Fibroblast of lung (primary cell): ENCODE measurements at places on chromosomes 16 and 17. TPM values are rescaled to one million over a fixed set of nuclear protein-coding genes. Genes with fewer than 3 reads are reported as not detected.

The PLCG2 gene
- 0.66 and 0.77 TPM in 2 replicates for total RNA-seq

DNA sequence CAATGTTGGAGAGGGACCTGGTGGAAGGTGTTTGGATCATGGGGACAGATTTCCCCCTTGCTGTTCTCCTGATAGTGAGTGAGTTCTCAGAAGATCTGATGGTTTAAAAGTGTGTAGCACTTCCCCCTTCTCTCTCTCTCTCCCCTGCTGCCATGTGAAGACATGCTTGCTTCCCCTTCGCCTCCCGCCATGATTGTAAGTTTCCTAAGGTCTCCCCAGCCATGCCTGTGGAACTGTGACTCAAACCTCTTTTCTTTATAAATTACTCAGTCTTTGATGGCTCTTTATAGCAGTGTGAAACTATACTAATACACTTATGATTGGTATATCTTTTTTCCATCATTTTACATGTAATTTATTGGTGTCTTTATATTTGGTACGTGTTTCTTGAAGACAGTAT, 13.4 kb downstream of the ADGRG5 start:
- DNase-seq, result no peak
- no peak overlapping the region for H3K27ac ChIP-seq
- no peaks in the 10 kb centered on the region for H3K4me1 ChIP-seq

DNA sequence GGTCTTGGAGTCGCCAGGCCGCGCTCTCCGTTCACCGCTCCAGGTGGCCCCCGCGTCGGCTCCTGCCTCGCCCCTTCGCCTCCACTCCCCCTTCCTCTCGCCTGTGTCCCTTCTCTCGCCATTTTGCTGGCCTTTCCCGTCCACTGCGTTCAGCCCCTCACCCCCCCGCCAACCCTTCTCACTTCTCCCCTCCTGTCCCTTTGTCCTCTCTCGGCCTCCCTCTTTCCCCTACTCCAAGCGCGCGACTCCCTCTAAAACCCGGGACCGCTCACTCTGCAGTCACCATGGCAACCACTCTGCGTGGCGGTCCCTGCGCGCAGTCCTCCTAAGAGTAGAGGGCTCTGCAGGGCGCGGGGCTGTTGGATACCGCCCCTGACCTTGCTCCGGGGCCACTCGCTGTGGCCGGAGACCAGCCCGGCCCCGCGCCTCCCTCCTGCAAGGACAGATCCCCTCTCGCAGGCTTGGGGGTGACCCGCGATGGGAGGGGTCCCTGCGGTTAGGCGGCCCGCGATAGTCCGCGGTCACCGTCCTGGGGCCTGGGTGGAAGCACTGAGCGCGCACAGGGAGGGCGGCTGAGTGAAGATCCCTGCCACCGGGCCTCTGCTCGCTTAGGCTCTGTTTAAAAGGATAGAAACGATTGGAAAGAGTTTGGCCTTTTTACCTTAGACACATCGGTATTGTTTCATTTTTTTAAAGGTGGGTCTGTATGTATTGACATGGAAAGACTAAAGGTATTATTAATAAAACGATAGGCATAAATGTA, 454 bp downstream of the CCDC40 start:
- peak overlapping the region; percentile 79 for H3K4me3 ChIP-seq
- no peaks in the 10 kb centered on the region for H3K27me3 ChIP-seq
- peaks cover 2% of the 10 kb centered on the region for H3K4me1 ChIP-seq

- no peaks in the 10 kb centered on the region for H3K36me3 ChIP-seq
- H3K27ac ChIP-seq, result no peak overlapping the region
- no peaks in the 10 kb centered on the region for H3K4me1 ChIP-seq
- H3K4me3 ChIP-seq, result no peak overlapping the region
- no peak for DNase-seq
- no peaks in the 10 kb centered on the region for H3K27me3 ChIP-seq
Observed at GRCh38 chr17:67632141-67632540, 85.6 kb upstream of the NOL11 start.

DNA sequence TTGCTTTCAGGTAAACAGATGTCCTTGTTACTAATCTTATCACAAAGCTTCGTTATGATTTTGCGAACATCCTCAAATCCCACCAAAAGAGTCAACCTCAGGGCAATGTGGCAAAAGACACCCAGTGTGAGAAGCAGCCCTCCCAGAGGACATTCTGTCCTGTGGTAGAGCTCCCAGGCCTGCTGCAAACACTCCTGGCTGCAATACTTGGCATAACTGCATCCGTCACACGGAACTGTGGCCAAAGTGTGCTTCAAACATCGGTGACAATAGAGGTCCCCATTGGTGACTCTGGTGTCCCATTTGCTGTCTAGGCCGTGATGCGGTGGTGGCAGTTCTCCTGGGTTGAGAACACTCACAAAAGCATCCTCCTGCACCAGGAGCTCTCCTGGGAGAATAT, 29.5 kb downstream of the SMYD4 start:
- H3K36me3 ChIP-seq, result peaks cover 4% of the 10 kb centered on the region
- H3K27ac ChIP-seq, result no peak overlapping the region
- H3K27me3 ChIP-seq, result no peaks in the 10 kb centered on the region
- no peak for DNase-seq
- no peaks in the 10 kb centered on the region for H3K4me1 ChIP-seq
